Regular cardiac myocyte (primary cell): ENCODE measurements at places on chromosomes 2 and 18. TPM values are rescaled to one million over a fixed set of nuclear protein-coding genes. Genes with fewer than 3 reads are reported as not detected.

Gene GYPC
- 43.7 and 63.7 TPM in 2 replicates for total RNA-seq

Gene ITPRIPL1
- total RNA-seq: 1.1 and 1.3 TPM in 2 replicates

Gene CDH2
- total RNA-seq: 166 and 194 TPM in 2 replicates

Gene SERPINB13
- total RNA-seq: not detected in 2 replicates

Gene G6PC2
- total RNA-seq: not detected in 2 replicates
